ENCODE measurements at places on chromosomes 6 and 20. TPM values are rescaled to one million over a fixed set of nuclear protein-coding genes. Genes with fewer than 3 reads are reported as not detected.

ANKRD66 gene
- not detected for total RNA-seq

- peak; percentile 60 for DNase-seq
Measured at GRCh38 chr6:80338201-80338836, 231.8 kb downstream of the BCKDHB start.

GRCh38 chr20:11270566-11270965, 596.8 kb upstream of the JAG1 start:
- DNase-seq, result no peak

TBX18 gene
- 11.8 TPM for total RNA-seq

DNA sequence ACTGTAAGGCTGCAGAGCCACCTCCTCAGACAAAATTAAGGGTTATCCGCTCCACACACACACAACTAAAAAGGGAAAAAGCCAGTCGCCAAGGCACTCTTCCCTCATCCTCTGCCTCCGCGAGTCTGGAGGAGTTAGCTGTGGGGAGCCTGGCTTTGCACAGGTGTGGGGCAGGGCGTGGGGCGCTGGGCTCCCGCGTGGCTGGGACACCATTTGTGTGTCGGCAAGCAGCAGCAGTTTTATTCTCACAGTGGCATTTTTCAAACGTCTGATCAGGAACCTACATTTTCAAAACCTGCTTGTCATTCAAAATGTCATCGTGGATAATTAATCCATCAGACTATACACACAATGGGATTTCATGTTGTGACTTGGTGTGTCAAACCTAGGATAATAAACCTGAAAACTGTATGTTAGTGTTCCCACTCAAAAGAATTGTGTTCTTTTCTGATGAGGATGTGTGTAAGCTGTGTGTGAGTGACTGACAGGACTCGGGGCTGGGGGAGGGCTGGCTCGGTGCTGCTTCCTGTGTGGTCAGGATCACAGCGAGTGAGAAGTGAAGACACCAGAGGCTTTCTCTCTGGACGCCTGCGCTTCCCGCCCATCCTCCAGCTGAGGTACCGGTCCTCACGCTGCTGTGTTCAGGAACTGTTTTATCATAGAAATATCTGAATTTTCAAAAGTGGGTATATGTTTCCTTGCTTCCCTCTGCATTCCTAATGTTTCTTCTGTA, 83.1 kb downstream of the IRF4 start:
- no peak for DNase-seq

DNA sequence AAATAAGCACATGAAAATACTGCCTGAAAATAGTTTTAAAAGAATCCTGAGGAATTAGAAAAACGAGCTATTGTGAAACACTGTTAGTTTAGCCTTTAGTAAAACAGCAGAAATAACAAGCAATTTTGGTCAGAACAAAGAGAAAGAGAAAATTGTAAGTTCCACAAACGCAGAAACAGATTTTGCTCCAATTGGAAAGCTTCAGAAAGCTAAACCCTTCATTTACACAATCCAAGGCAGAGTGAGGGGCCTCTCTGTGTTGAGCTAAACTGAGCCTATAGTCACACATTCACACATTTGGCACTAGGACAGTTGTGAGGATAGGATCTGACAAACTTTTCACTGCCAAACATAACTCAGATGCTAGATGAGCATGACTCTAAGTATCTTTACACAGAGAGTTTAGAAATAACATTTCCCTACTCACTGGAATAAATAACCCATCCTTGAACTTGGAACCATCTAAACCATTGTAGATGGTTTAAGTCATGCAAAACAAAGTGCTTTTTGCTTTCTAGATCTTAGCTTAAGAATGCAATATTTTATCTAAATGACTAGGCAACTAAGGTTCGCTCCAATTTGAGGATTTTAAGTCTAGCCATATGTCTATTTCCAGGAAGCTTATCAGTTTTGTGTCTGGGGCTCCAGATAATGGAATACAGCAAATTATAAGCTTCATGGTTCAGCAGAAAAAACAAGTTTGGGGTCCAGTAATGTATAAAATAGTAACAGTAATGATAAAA, 122.6 kb downstream of the SGK1 start:
- no peak for DNase-seq

- DNase-seq, result no peak
Measured at GRCh38 chr20:55678970-55679667, 326.2 kb downstream of the CBLN4 start.

DNA sequence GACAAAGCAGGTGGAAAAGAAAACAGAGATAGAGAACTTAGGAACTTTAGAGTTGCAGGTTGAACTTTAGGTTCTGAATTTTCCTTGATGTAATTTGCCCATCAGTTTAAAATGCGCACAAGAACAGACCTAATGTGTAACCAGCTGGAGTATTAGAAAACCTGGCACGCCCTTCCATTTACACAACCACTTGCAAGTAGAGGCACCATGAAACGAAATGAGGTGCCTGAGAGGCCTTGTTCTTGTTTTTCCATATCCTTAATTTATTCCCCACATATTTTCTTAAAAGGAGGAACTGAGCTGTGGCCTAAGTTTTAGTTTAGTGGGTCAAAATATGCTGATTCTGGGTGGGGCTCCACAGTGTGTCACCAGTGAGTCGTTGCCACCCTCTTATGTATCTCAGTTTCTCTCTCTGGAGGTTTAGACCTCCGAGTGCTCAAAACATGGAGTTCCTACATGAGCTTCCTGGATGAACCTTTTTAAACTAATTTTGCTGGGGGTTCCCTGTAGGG, 17.2 kb upstream of the IL22RA2 start:
- no peak for DNase-seq

UFL1 gene
- 24.8 TPM for total RNA-seq

FNDC11 gene
- total RNA-seq, result 0.05 TPM

DNA sequence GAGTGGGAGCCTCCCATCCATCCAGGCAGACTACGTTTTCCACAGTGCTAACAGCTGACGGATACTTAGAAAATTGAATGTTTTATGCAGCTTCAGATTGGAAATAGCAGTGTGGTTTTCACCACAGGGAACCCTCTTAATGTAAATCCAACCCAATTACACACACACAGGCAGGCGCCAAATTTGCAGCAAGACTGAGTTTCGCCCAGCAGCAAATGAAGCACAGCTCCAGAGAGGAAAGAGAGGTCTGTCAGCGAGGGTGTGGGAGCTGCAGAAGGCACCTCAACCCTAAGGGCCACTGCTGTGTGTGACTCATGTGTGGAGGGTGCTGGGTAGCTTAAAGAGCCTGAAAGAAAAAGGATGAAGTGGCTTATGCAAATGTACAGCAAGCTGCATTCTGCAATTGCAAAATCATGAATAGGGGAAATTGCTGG, 365.7 kb downstream of the MAFB start:
- DNase-seq, result no peak

ATP6V1G2 gene
- total RNA-seq, result 0.23 TPM
